ENCODE measurements at places on chromosomes 11 and 22.

- no peak for DNase-seq
Measured at GRCh38 chr11:33086017-33086416, 46.6 kb downstream of the TCP11L1 start.

- DNase-seq: no peak
Measured at GRCh38 chr22:33715237-33715985, 204.9 kb downstream of the LARGE1 start.

DNA sequence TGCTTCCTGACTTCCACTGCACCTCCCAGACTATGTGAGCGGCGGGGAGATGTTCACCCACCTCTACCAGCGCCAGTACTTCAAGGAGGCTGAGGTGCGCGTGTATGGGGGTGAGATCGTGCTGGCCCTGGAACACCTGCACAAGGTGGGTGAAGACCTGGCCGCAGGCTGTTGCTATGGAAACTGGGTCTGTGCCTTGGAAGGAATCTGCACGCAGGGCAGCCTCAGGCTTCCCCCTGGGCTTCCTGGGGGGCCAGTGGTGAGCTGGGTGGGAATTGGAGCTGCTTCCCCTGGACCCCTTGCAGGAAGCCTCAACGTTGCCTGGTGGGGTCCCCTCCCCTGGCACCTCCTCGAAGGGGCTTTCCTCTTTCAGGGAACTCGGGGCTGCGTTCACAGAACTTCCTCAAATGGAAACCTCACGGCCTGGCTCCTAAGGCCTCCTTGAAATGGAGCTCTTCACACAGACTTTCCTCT is 1.5 kb downstream of the RPS6KA4 start:
- no peak for DNase-seq

GRCh38 chr11:85377901-85378300 is 249.2 kb downstream of the DLG2 start:
- no peak for DNase-seq

- DNase-seq: no peak
Measured at GRCh38 chr11:78542007-78542406, 32.7 kb downstream of the NARS2 start.
